ENCODE measurements at places on chromosomes 11 and 22.

DNA sequence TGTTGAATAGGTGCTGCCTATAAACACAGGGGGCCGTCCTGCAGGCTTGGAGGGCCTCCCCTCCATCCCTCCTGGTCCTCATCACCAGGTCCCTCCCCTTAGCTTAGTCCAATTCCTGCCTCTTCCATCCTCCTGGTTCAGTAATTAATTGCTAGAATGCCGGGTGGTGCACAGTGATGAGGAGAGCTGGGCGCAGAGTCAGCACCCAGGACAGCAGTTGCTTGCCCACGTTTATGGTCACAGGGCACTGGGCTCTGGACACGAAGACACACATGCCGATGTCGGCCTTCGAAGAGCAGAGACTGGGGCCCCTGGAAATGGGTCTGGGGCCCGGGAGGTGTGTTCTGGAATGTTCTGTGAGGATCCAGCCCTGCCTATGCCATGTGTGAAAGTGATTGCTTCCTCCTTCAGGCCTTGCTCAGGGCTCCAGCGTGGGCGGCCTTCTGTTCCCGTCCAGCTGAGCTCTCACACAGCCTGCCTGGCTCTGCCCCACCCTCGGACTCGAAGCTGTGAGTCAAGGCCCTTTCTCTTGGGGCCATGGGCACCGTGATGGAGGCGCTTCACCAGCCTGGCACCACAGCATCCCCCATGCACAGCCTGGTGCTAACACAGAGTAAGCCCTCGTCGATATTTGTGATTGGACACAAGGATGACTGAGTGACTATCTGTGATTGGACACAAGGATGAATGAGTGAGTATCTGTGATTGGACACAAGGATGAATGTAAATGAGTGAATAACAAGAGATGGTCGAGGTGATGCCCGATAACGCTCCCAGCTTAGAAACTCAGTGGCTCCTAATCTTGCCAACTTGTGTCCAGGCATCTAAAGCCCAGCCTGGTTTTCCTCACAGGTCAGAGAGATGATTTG, 884.7 kb downstream of the BRD1 start:
- no peak for DNase-seq

GRCh38 chr11:33384220-33384619, 127.0 kb downstream of the HIPK3 start:
- DNase-seq: no peak

GRCh38 chr22:49666146-49666809, 161.4 kb downstream of the BRD1 start:
- DNase-seq: no peak

GRCh38 chr11:102576350-102576749, 45.8 kb upstream of the MMP7 start:
- no peak for DNase-seq

DNA sequence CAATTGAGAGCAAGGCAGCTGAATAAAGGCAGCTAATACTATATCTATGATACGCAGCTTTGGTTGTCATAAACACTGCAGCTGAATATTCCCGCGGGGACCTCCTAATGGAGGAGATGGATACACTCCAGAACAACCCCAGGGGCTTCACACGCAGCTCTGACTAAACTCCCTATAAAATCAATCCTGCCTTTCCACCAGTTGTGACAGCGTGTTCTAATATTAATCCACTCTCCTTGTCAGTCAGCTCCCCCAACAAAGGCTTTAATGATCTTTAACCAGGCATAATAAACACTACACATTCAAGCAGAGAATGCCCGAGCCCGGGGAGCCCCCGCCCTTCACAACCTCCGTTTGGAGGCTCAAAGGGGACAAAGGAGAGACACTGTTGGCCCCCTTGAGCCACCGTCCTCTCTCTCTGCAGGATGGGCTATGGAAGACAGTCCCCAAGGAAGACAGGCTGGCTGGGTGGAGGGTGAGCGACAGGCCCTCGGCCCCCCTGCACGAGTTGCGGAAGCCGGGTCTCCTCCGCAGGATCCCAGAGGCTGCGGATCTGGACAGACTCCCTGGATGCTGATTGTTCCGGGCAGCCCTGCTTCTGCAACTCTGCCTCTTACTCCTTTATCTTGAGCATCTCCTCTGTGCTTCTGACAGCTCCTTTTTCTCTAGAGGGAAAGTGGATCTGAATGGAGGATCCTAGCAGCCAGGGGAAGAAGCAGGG, 565.2 kb downstream of the BUD13 start:
- no peak for DNase-seq

DNA sequence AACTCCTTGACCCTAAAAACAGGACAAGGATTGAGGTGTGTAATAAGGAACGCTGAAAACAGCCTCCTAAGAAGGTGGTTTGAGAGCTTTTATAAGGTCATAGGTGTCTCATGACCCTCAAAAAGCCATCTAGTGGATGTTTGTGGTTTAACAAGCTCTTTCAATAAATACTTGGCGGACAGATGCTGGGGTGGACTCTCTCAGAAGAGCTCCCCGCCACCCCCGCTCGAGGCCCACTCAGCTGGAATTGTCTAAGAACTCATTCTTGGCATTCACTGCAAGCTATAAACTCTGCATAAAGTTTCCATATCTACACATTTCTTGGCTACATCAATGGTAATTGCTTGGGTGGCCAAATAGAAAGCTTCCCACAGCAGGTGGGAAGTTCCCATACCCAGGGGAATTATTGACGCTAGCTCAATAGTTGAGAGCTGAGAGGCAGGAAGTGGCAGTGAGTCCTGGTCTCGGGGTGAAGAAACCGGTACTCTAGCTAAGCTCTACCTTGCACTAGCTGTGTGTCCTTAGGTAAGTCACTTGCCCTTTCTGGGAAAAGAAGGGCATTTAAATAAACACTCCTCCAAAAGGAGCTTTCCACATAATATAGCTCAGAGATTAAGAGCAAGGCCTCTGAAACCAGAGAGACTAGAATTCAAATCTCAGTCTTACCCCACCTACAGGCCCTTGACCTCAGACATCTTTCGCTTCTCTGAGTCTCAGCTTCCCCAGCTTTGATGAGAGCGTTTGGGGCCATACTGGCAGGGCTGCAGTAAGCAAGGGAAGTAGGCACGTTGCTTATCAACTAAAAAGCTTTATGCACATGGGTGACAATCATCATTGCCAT, 6.4 kb downstream of the MS4A15 start:
- DNase-seq: no peak

Measured in T1000 (cell line).